Stimulated activated CD8-positive, alpha-beta memory T cell treated with anti-CD3 and anti-CD28 coated beads, Interleukin-4, amount 100 ng/mL, for 4 hours (primary cell): ENCODE measurements at places on chromosomes 4 and X.

- no peak for DNase-seq
Observed at GRCh38 chr4:154779362-154779947, 1.6 kb upstream of the RBM46 start.

GRCh38 chrX:119417842-119418241 is 18.7 kb downstream of the SLC25A43 start:
- DNase-seq = no peak

DNA sequence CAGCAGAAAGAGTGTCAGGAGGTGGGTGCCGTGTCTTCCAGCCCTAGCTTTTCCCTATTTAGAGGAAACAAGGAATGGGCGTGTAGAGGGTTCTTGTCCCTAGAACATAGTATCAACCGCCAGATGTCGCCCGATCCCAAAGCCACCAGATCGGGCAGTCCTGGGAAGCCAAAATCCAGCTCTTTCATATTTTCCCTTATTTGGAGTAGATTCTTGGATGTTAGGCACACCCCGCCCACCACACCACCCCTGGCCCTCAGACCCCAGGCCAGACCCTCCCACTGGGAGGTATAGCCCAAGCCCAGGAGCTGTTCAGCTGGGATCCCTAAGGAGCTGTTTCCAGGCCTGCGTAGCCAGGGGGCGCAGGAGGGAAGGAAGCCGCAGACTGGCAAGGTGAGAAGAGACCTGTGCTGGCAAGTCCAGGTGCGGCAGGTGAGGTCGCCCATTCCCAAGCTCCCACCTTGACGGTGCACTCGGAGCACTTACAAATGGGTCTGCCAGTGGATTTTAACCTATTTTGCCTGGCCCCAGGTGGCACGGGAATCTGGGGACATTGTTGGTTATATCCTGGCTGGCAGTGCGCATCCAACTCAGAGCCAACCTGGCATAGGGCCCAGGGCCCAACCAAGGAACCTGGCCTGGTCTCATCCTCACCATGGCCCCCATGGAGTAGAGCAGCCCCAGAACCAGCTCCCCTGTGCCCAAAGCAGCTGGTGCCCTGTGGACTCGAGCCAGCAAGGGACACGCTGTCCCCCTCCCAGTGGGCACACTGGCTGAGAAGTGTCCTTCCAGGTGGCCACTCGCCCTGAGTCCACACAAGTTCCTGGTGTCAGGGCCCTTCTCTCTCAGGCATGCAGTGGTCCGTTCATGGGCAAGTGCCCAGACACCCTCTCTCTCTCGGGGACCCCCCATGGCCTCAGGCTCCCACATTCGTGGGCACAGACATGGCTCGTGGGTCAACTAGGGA is 811 bp downstream of the FLNA start:
- DNase-seq = no peak

- no peak for DNase-seq
Observed at GRCh38 chrX:36986231-36986630, 21.9 kb upstream of the FAM47C start.

DNA sequence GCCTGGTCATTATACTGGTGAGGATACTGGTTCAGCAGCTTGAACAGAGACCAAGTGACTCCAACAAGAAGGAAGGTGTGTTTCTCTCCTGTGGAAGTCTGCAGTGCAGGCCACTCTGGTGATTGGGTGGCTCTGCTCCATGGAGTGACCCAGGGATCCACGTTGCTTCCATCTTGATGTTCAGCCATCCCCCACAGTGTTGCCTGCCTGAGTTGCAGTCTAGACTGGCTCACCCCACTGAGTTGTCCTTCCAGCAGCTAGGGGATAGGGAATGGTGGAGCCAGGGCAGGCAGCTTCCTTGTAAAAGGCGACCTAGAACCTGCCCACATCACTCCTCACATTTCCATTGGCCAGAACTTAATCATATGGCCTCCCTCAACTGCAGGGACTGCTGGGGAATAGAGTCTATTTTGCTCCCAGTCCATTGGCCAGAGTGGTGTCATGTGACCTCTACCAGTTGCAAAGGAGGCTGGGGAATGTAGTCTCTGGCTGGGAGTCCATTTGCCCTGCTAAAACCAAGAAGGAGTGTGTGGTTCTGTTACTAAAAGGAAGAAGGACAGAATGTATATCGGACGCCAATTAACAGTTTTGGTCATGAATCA is 8.0 kb downstream of the MAN2B2 start:
- no peak for DNase-seq

DNA sequence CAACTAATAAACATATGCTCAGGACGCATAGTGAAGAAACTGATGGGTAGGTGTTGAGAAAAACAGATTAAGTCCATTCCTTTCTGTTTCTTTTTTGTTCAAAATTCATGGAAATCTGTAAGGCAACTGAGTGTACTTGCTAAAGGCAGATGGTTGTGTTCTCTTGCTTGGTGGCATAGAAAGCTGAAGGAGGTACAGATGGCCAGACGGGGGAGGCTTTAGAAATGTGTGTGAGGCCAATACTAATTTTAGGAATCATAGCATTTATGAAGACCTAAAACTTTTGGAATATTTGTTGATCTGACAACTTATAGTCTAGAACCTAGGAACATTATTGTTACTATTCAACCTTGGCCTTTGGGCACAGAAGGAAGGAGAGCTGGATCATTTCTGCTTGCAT is 56.8 kb upstream of the EMCN start:
- no peak for DNase-seq

- DNase-seq = no peak
Observed at GRCh38 chrX:26562156-26562555, 346.2 kb downstream of the MAGEB5 start.

DNA sequence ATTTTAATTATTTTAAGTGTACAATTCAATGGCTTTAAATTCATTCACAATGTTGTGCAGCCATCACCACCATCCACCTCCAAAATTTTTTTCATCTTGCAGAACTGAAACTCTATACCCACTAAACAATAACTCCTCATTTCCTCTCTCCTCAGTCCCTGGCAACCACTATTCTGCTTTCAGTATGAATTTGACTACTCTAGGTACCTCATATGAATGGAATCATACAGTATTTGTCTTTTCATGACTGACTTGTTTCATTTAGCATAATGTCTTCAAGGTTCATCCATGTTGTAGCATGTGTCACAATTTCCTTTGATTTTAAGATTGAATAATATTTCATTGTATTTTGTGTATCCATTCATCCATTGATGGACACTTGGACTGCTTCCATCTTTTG is 46.9 kb downstream of the KIF4A start:
- DNase-seq = no peak

GRCh38 chrX:10203617-10204016 is 46.8 kb downstream of the CLCN4 start:
- DNase-seq = no peak

- DNase-seq = no peak
Observed at GRCh38 chr4:63851496-63851895, 557.8 kb downstream of the TECRL start.

DNA sequence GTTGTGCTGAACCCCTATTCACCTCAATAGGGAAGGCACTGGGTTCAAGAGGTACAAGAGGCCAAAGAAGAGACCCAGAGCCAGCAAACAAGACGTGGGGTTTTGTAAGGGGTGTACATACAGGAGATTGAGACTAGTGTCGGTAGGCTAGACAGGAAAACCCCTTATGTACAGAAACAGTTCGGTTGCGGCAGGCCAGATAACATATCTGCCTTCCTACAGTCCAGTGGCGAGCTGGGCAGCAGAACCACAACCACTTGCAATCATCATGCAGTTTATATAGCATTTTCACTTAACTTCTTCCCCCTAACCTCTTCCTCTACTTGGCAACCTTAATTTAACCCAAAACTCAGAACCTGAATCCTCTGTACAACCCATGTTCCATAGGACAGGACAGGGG is 422.2 kb downstream of the PDHA2 start:
- no peak for DNase-seq

GRCh38 chr4:119652998-119653397 is 24.4 kb upstream of the PDE5A start:
- no peak for DNase-seq

- no peak for DNase-seq
Observed at GRCh38 chrX:25006586-25007058, 9.1 kb downstream of the ARX start.
